ENCODE measurements at places on chromosomes 3 and 15.

DNA sequence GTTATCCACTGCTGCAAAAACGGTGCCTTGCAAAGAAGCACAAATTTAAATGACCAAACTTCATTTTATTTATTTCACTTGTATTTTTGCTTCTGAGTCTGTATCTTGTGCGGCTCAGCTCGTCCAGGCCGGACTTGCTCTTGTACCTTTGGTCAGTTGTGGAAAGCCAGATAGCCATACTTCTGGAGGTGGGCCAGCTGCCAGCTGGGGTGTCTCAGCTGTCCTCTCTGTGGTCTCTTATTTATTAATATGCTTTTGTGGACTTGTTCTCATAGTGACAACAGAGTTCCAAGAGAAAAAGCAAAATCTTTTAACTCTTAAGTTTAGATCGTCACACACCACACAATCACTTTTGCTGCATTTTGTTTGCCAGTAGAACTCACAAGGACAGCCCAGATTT is 87.7 kb downstream of the IL1RAP start:
- DNase-seq = no peak

GRCh38 chr15:67174864-67175573 is 79.4 kb downstream of the AAGAB start:
- peak; percentile 7 for DNase-seq

DNA sequence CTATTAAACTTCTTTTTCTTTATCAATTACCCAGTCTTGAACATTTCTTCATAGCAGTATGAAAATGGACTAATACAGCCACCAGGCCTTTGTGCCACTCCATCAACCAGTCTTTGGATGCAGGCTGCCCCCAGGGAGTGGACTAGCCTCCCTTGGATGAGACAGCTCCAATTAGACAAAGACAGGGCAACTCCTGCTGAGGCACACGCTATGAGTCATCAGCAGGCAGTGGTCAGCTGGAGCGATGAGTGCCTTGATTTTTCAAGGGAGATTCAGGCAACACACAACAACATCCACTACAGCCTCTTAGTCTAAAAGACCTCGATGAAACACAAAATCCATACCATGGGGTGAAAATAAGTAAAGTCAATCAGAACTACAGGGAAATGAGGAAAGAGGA is 160.1 kb downstream of the ARRDC4 start:
- DNase-seq = no peak

- DNase-seq = no peak
Measured at GRCh38 chr3:61452535-61453090, 108.8 kb upstream of the PTPRG start.

DNA sequence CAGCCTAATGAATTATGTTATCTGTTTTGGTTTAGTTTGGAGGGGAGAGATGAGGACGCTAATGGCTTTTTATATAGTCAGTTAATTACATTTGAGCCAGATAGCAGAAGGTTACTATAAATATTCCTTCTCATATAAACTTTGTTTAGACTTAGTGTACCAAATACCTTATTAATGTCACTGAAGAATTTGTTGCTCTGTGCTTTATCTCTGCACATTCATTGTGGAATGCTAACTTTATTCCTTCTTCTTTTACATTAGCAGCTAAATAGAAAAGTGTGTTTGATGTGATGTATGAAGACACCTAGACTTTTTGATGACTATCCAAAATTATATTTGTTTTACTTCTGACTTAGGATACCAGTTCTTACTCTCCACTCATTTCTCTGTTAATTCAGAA is 105.2 kb downstream of the EPHA3 start:
- DNase-seq = no peak

GRCh38 chr15:68812597-68813431 is 7.9 kb downstream of the ANP32A start:
- DNase-seq = no peak

GRCh38 chr15:38195191-38195901 is 57.3 kb upstream of the SPRED1 start:
- no peak for DNase-seq

DNA sequence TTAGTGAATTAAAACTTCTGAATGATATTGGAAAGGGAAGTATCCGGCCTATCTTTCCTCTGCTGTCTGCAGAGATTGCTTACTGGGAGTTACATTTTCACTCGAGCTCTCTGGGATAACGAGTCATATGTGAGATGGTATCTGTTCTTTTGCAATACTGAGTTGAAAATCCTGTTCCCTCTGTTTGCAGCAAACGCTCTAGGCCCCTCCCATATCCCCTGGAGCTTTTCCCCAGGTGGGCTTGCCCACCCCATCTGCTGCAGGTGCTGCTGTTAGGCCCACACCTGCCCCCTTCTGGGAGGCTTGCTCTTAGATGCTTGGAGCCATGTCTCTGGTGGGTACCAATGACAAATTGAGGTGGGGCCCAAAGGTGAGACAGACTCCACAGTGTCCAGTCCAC is 42.7 kb upstream of the MTMR10 start:
- no peak for DNase-seq

DNA sequence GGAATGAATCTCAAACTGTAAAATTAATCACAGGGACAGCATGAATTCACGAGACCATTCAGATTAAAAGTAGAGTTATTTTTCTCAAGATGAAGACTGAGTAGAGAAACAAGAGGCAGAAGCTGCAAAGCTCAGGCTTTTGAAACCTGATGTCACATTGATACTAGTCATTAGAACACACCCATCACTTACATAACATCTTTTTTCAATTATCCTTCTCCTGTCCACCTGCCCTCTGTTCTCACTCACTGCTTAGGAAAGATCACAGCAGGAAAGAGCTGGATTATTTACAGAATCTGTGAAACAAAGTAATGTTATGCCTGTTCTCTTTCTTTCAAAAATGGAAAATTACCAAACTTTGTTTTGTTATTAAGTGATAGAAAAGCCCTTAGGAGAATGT is 72.0 kb upstream of the CDAN1 start:
- no peak for DNase-seq

- DNase-seq = no peak
Measured at GRCh38 chr3:183430325-183430957, 2.0 kb upstream of the MCF2L2 start.

DNA sequence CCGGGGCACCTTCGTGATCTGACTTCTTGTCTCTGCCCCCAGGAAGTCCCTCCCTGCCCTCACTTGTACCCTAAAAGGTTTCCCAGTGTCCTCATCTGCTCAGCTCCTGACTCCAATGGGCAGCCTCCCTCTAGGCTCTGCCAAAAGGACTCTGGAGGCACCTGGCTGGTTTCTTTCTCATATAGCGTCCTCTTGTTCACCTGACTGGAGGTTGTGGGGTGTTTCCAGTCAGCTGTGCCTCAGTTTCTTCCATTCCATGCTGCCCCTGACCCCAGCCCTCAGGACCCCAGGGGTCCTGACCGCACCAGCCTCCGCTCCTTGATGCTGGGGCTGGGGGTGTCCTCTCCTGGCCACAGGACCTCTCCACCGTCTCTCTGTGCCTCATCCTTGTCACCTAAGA is 2.5 kb downstream of the PRR23E start:
- no peak for DNase-seq

- no peak for DNase-seq
Measured at GRCh38 chr3:78804251-78805037, 963.4 kb downstream of the ROBO1 start.

GRCh38 chr3:134317106-134317947 is 56.9 kb downstream of the AMOTL2 start:
- no peak for DNase-seq

- no peak for DNase-seq
Measured at GRCh38 chr3:185661772-185662171, 75.7 kb downstream of the SENP2 start.

DNA sequence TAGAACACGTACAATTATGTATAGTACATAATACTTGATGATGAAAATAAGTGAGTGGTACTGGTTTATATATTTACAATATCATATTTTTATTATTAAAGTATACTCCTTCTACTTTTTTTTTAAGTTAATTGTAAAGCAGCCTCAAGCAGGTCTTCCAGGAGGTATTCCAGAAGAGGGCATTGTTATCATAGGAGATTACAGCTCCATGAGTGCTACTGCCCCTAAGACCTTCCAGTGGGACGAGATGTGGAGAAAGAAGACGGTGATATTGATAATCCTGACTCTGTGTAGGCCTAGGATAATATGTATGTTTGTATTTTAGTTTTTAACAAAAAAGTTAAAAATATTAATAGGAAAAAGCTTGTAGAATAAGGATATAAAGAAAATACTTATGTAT is 40.3 kb upstream of the SCN5A start:
- DNase-seq = no peak

GRCh38 chr3:45283471-45283870 is 57.4 kb upstream of the TMEM158 start:
- no peak for DNase-seq

- no peak for DNase-seq
Measured at GRCh38 chr3:127733781-127734180, 61.0 kb downstream of the ABTB1 start.

DNA sequence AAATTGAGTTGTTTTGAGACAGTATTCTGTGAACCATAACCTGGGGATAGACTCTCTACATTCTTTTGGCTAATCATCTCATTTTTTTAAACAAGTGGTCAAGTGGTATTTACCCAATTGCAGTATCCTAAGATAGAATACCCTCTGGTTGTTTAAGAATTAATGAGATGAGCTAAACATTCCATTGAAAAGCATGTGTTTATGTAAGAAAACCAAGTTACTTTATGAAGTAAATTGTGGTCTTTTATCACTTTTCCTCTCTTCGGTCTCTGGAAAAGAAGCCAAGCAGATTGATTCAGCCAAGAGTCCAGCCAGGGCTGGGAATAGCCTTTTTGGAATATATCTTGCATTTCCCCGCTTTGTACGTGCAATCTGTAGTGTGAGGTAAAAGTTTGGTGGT is 185.7 kb upstream of the TOPAZ1 start:
- DNase-seq = no peak

DNA sequence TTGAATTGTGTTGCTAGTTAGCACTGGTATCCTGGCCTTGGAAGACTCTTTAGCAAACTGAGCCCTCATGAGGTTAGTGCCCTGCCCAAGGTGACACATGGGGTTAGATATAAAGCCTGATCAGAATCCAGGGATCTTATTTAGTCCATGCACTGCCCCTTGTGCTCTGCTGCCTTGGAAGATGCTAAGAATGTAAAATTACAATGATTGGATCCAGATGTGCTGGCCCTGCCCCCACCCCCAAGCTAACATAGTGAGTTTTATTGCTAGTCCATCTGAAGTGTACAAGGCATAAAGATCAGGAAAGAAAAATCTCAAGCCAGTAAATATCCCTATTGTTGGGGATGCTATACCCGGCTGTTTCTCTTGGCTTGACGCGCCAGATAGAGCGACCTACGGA is 248.1 kb upstream of the C2CD4B start:
- DNase-seq = no peak

- DNase-seq = no peak
Measured at GRCh38 chr3:182651461-182651860, 141.8 kb upstream of the ATP11B start.

Measured in T-helper 2 cell (primary cell).